ENCODE measurements at places on chromosomes 16 and 17.

DNA sequence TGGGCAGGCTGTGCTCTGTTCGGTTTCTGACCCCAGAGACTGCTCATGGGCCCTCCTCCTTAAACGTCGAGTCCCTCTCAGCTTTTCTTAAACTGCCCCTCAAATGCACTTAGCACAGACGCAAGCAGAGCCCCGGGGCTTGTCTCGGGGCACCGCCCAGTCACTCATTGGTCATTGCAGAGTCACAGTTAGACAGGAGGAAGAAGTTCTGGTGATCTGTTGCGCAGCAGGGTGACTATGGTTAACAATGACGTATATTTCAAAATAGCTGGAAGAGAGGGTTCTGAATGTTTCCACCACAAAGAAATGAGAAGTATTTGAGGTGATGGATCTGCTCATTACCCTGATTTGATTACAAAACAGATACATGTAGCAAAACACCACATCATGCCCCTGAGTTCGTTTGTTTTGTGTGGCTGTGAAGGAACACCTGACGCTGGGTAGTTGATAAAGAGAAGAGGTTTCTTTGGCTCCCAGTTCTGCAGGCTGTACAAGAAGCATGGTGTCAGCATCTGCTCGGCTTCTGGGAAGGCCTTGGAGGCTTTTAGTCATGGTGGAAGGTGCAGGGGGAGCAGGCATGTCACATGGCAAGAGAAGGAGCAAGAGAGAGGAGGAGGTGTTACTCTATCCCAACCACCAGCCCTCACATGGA lies 387.4 kb downstream of the CPPED1 start:
- DNase-seq = no peak

DNA sequence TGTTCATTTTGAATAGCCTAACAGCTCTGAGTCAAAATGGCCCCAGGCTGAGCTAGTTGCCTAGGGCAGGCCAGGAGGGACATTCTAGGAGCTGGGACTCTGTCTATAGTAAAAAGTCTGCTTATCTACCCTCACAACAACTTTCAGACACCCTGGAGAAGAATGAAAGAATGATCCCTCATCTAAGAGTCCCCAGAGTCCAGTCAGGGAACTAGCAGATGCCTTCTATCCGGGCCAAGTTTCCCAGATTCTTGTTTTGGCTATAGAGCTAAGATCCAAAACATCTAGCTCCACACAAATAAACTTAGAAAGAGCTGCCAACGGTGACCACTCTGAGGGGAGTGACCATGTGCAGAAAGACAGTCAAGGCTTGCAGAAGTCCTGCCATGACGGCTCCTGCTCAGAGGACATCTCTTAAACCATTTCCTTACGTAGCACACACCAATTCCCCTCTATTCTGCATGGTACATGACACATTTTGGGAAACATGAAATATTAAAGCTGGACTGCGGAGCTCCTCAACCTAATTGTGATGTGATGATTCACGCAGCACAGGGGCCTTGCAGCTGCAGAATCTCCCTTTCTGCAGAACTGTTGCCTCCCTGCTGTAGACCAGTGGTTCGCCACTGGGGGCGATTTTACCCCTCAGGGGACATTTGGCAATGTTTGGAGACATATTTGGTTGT lies 24.2 kb downstream of the FAM20A start:
- no peak for DNase-seq

DNA sequence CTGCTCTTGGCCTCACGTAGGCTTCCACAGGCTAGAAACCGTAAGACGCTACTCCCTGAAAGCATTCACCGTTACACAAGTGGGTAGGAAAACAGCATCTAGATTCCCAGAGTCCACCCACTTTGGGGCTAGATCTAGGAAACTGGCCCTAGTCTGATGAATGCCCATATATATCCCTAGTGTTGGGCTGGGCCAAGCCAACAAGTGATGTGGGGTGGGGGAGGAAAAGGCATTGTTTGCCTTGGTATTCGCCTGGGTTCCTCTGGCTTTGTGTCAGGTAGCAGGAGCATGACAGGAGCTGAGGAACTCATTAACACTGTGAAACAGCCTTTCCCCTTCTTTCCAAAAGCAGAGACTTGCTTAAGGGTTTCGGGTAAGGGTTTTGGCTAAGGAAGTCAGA lies 112.4 kb downstream of the SMG6 start:
- no peak for DNase-seq

DNA sequence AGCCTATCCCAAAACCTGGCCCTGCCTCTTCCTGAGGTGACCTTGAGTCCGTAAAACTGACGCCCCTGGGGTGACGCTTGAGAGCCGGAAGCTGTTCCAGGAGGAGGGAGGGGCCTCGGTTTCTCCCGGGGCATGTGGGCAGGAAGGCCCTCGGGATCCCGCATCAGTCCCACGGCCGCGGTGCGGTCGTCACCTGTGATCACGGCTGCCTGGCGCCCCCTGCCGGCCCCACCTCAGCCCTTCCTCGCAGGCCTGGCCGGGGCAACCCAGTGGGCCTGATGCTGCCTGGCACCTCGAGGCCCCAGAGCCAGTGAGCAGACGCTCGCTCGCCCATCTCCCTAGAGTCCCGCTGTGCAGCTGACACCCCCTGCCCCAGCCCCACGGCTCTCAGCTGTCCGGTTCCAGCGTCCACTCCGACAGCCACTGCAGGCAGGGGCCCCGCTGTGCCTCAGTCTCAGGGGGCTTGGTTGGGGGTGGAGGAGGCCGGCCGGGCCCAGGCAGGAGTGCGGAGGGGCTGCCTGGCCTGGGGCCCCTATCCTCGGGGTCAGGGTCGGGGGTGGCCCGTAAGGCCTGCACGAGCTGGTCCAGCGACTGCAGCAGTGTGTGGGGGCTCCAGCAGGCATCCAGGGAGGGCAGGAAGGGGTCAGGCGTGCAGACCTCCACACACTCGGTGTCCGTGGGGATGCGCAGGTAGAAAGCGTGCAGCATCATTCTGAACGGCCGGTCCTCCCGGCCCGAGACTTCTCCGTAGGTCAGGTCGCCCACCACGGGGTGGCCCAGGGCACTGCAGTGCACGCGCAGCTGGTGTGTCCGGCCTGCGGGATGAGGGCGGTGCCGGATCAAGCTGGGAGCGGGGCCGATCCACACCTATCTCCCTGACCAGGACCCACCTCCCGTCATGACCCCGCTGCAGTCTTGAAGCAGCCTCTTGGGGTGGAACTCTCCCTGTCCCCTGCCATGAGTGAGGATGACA lies 2.3 kb downstream of the RPUSD1 start:
- DNase-seq = no peak

- no peak for DNase-seq
Observed at GRCh38 chr16:54331241-54332002, 44.8 kb upstream of the IRX3 start.

- DNase-seq = no peak
Observed at GRCh38 chr17:68197091-68197996, 50.5 kb upstream of the AMZ2 start.

- no peak for DNase-seq
Observed at GRCh38 chr16:86322283-86322682, 188.0 kb upstream of the FOXF1 start.

Data from NCI-H2227 treated with DMSO at 0.1 percent for 48 hours (cell line).